ENCODE measurements at places on chromosomes 11 and 22.

GRCh38 chr11:121740902-121741301 is 288.1 kb upstream of the SORL1-AS1 start:
- no peak for DNase-seq

DNA sequence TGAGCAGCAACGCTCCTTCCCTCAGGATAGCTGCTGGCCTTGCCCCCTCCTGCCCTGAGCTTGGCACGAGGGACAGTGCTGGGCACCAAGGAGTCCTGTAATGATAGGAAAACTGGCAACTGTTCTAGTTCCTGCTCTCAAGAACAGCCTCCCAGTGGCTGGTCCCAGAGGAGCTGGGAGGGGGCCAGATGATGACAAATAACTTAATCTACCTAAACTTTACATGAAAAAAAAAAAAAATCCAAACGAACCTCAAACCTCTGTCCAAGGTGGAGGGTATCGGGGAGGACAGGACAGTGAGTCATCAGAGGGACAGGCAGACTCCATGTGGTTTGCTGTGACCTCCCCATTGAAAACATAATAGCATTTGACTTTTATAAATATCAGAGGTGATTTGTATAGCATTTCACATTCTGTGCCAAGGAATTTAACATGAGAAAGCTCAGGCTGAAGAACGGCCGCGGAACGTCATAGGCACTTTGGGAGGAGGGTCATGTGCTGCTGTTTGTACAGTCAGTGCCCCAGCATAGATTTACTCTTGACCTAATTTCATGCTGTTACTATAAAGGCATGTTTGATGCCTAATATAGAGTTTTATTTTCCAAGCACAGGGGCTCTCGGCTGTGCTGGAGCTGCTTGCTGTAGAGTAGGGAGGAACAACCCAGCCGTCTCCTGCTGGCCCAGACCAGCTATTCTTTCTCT is 98.2 kb upstream of the NNMT start:
- no peak for DNase-seq

DNA sequence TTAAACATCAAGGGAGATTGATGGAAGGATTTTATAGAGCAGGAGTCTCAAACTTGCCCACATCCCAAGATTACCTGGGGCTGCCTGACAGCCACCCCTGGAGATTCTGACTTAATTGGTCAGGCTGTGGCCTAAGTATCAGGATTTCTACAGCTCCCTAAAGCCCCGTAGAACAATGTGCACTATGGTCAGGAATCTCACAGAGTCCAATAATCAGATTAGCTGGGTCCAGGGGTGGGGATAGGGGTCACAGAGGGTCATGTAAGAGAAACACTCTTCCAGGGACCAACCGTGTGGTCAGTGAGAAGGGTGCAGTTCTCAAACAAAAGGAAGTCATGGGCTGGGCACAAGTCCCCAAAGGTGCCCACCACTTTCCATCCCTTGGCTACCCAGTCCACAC is 20.5 kb upstream of the FBLN1 start:
- DNase-seq = no peak

DNA sequence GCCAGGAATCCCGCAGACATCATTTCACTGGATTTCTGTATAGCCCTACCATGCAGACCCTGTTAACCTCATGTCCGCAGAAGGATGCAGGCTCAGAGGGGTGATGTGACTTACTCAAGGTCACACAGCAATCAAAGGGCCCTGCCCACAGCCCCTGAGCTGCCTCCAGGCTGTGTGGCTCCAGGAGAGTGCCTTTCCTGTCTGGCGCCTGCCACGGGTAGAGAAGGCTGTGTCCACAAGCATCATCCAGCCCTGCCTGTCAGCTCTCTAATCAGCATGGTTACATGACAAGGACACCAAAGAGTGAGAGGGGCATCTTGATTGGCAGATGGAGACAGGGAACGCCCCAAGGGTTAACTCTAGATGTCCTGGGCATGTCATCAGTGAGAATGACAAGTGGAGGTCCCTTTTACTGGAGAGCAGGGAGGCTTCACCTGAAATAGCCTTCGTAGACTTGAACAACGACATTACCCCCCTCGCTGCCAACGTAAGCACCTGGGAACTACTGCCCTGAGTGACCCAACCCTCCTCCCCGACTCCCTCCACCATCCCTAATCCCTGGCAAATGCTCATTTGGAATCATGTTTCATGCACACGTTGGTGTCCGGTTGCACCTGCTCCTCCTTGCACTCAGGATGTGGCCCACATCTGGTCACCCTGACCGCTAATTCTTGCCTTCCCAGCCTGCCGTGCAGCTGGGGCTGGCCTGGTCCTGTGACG is 6.9 kb downstream of the FGF19 start:
- DNase-seq = no peak

- DNase-seq = no peak
Measured at GRCh38 chr22:32971276-32971675, 86.9 kb downstream of the SYN3 start.

GRCh38 chr11:11958403-11959231 is 49.8 kb downstream of the DKK3 start:
- DNase-seq = no peak

DNA sequence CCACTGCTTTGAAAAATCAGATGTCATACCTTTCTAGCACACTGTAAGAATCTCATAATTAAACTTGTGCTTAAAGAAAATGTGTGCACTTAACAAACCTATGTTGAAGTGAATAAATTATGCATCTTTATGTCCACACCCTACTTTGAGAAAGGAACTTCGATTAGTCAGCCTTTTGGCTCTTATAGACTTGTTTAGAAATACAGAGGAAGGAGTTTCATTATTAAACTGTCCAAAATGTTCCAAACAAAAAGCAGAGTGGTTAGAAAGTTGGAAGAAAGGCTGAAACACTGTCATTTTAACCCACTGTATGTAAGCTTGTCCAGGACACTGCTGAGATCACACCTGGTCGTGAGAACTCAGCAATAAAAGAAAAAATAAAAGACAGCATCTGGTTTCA is 863.2 kb upstream of the CHORDC1 start:
- DNase-seq = no peak

DNA sequence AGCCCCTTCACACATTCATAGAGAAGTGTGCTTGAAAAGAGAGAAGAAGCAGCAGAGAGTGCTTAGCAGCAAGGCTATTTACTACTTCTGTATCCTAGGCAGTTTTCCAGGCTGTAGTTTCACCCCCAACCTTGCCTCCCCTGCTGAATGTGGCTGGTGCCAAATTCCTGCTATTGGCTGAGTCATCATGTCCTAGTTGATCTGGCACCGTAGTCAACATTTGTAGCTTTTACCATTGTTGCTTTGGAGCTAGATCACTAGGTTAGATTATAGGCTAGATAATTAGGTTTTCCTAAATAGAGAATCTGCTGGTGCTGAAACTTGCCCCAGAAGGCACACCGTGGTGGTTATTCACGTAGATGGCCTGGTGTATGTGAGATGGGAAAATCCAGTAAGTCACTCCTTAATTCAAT is 32.7 kb downstream of the ARHGAP42 start:
- no peak for DNase-seq

DNA sequence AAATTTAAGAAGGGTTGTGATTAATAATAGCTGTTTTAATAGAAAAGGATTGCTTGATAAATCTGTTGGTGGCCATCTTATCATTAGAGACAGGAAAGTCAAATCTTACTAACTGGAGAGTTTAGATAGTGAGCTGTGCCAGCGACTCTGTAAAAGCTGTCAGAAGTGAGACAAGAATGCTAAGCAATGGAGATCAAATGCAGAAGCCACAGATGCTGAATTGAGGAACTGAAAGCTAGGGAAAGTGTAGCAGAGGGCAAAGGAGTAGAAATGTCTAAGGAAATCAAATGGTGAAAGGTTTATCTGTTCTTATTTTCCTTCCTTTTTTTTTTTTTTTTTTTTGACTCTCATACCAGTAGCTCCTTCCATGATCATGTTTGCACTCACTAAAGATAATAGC is 13.7 kb downstream of the MS4A13 start:
- no peak for DNase-seq

- no peak for DNase-seq
Measured at GRCh38 chr11:72231396-72232259, 7.1 kb downstream of the INPPL1 start.

DNA sequence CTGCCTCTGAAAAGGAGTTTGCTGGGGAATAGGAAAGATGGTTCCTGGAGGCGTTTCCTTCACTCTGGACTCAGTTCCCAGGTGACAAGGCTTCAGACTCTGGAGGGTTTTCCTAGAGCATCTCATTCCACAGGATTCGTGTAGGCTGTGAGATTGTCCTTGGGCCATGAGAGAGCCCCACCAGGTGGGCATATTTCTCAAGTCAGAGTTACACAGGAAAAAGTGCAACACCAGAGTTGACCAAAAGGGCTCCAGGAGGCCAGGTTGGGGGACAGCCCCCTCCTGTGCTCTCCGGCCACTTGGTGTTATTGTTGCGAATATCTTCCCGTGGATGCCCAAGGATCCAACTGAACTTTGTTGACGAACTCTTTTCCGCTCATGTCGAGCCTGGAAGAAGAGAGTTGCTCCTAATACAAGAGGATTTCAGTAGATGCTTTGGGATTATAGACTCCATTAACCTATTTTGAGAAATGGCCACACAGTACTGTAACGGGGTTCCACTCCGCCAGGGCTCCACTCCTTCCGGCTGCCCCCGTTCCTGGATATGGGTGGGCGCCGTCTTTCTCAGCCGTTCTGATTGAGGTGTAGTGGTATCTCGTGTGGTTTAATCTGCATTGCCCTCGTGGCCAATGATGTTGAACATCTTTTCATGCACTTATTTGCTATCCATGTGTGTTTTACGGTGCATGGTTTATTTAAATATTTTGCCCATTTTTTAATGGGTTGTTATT is 580.3 kb downstream of the BRD1 start:
- DNase-seq = no peak

- DNase-seq = no peak
Measured at GRCh38 chr11:74024261-74025029, 15.6 kb upstream of the UCP3 start.

DNA sequence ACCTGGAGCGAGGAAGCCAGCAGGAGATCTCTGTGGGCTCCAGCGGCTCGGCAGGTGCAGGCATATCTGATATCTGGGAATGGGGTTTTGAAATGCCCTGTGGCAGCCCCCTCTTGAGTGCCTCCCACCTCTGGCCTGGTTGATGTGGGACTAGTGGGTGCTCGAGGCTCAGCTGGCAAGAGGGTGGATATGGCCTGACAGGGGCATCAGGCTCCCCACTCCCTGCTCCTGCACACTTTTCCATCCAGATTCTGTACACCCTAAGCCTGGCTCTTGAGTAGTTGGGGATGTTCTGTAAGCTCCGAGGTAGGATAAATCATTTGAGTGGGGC is 75.0 kb downstream of the SCN3B start:
- DNase-seq = no peak

DNA sequence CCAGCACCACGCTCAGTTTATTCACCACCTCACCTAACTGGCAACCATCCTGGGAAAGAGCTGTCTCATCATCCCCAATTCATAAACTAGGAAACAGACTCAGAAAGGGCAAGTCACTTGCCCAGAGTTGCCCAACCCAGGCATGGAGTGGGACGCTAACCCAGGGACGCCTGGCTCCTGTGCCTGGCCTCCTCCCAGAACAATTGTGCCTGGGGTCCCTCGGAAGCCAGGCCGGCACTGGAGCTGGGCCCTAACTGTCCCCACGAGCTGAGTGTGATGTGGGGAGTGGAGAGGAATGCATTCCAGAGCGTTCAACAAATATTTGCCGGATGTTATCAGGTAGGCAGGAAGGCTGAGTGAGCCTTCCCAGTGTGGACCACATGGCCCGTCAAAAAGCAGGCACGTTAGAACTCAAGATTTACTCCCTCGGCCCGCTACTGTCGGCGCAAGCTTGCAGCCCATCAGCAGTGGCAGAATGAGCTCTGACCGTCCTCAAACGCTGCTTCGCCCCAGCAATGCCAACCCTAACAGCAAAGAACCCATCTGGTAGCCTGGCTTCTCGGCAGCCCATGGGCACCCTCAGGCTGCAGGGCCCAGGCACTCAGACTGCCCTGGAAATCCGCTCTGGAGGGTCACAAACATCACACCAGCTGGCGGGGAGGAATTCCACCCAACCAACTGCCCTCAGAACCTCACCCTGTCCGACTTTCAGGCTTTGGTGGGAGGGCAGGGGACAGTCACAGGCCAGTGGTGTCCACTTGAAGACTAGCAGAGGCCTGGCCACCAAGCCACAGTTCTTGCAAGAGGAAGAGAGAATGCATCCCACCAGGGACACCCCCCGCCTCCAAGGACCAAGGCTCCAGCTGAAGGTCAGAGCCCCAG is 35.6 kb downstream of the MYH9 start:
- no peak for DNase-seq

DNA sequence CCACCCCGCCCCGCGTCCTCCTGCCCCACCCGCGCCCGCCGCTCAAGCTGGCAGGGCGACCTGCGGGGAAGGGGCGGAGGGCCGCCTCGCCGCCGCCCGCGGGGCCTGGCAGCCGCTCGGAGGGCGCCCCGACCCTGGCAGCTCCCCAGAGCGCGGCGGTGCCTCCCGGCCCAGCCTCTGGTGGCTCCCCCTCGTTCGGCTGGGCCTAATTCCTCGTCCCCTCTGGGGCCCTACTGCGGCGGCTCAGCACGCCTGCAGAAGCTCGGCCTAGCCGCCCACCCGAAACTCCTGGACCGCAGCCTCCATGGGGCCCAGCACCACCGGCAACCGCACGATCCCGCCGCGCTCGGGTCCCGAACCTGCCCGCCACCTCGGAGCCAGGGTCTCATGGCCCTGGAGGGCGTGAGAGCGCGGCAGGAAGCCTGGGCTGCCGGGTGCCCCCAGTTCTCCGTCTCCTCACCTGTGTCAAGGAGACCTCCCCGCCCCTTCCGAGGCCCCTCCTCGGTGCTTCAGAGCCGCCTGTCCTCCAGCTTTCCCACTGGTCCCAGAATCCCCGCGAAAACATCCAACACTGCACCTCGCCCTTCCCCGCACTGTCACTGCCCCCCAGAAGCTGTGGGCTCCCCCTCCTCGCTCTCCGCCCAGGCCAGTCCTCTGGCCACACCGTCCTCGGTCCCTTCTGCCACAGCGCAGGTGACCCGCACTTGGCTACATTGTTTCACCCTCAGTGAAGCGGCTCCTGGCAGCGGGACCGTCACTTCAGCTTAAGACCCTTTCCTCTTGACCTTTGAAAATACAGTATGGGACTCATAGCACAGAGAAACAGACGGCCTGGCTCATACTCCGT is 613 bp upstream of the GSC2 start:
- DNase-seq = no peak

GRCh38 chr11:66126808-66127555 is 56.9 kb downstream of the PACS1 start:
- DNase-seq = no peak

DNA sequence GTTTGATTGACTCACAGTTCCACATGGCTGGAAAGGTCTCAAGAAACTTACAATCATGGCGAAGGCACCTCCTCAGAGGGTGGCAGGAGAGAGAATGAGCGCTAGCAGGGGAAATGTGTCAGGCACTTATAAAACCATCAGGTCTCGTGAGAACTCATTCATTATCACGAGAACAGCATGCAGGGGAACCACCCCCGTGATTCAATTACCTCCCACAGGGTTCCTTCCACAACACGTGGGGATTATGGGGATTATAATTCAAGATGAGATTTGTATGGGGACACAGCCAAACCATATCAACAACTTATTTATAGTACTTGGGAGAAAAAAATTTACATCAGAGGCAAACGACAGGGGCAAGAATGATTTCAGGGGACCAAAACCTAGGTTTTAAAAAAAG is 3.0 kb downstream of the ME3 start:
- no peak for DNase-seq

All from NCI-H1048 (cell line).